Hindlimb muscle (tissue), 1 donor: ENCODE measurements at places on chromosomes 1 and 21. TPM values are rescaled to one million over a fixed set of nuclear protein-coding genes. Genes with fewer than 3 reads are reported as not detected.

Gene COL16A1
- polyA plus RNA-seq = 121 TPM

Gene OR2L8
- polyA plus RNA-seq = not detected

Gene BLACAT1
- polyA plus RNA-seq = not detected

Gene MROH7
- polyA plus RNA-seq = 5.9 TPM

Gene TRIM17
- 1.1 TPM for polyA plus RNA-seq

Gene SMG7
- polyA plus RNA-seq = 39.5 TPM

Gene MFAP2
- 70.4 TPM for polyA plus RNA-seq

Gene INKA2
- polyA plus RNA-seq = 59.2 TPM
